NCI-H460 (cell line): ENCODE measurements at places on chromosomes 6 and 20. TPM values are rescaled to one million over a fixed set of nuclear protein-coding genes. Genes with fewer than 3 reads are reported as not detected.

COL19A1 gene
- total RNA-seq, result 0.12 TPM in 1 of 2 replicates, not detected in the other

SYNE1 gene
- 32.0 and 34.3 TPM in 2 replicates for total RNA-seq

EYS gene
- total RNA-seq, result not detected in 2 replicates

DEK gene
- total RNA-seq, result 141 and 150 TPM in 2 replicates

ADAM33 gene
- total RNA-seq, result 0.10 and 0.12 TPM in 2 replicates

CLPSL1 gene
- total RNA-seq, result not detected in 2 replicates

SCGN gene
- not detected in 2 replicates for total RNA-seq

KHDC1 gene
- total RNA-seq, result 1.5 and 2.8 TPM in 2 replicates

PTCHD4 gene
- 1.6 and 2.0 TPM in 2 replicates for total RNA-seq
